ENCODE measurements at places on chromosomes 4 and X.
A peak's percentile ranks its signal among the peaks of the same experiment; 100 is the strongest.

DNA sequence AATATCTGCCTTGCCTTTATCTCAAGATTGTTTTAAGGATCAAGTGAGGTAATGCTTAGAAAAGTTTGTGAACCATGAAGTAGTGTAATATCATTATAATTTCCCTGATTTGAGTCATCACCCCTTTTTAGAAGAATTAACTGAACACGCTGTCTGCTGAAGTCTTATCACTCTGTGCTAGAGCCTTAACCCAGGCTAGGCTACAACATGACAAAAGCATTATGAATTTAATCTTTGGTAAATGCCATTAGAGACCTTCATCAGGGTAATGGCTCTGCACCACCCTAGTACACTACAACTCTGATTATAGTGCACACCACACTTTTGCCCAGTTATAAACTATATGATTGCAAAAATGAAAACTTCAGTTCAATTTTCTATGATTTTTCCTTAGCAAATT, 118.3 kb downstream of the ADGRL3 start:
- H3K4me3 ChIP-seq = no peak overlapping the region
- no peaks in the 10 kb centered on the region for H3K4me1 ChIP-seq
- no peaks in the 10 kb centered on the region for H3K27me3 ChIP-seq
- no peak overlapping the region for H3K27ac ChIP-seq
- DNase-seq = no peak
- no peaks in the 10 kb centered on the region for H3K36me3 ChIP-seq

DNA sequence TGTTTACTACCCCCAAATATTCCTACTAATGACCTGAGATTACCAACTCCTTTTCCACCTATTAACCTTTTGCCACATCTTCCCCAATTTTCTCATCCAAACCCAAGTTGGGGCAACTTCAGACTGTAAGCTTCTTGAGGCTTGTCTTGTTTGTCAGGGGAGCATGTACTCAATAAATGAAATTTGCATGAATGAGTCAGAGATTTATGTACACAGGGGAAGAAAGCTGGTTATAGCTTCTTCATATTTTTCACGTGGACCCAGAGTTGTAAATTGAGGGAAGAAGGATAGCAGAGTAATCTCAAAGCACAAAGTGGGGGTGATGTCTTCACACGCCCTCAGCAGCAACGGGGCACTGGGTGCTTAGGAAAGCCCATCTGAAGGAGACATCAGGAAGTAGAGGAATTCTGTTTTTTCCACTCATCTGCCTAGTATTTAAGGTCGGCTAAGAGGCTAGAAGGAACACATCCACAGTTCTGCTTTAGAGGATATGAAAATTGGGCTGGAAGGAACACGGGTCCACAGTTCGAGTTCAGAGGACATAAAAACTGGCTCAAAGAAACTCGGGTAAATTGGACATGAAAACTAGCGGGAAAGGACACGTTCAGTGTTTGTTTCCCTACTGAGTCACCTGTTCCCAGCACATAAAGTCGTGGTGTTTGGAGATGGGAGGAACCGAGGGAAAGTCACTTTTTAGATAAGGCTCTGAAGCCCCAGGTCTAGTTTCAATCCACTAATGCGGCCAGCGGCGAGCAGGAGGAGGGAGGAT, 696 bp upstream of the CA5B start:
- H3K4me1 ChIP-seq = peaks cover 21% of the 10 kb centered on the region
- peaks cover 7% of the 10 kb centered on the region for H3K36me3 ChIP-seq
- no peaks in the 10 kb centered on the region for H3K27me3 ChIP-seq
- peak overlapping the region; percentile 76 for H3K27ac ChIP-seq
- peak overlapping the region; percentile 90 for H3K4me3 ChIP-seq

DNA sequence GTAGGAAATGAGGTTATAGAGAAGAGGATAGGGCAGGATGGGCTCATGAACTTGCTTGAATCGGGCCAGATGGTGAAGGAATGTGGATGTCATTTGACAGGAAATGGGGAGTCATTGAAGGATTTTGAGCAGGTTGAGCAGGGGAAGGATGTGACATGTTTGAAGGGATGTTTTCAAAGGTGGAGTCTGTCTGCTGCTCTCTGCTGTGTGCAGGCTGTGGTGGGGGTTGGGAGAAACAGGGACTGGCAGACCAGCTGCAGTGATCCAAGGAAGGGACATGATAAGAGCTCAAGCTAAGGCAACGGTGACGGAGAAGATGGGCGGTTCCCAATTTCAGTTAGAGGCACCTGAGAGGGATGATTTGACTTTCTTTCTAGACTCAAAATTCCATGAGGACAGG, 14.0 kb upstream of the XPNPEP2 start:
- H3K27ac ChIP-seq = no peak overlapping the region
- DNase-seq = no peak
- H3K27me3 ChIP-seq = no peaks in the 10 kb centered on the region
- no peaks in the 10 kb centered on the region for H3K36me3 ChIP-seq

- H3K27me3 ChIP-seq = no peaks in the 10 kb centered on the region
- H3K4me3 ChIP-seq = no peak overlapping the region
- no peaks in the 10 kb centered on the region for H3K4me1 ChIP-seq
- H3K27ac ChIP-seq = no peak overlapping the region
Observed at GRCh38 chr4:186414390-186414789, 141.0 kb downstream of the MTNR1A start.

- peaks cover 52% of the 10 kb centered on the region for H3K4me1 ChIP-seq
- peak overlapping the region; percentile 56 for H3K27ac ChIP-seq
- peak overlapping the region; percentile 10 for H3K4me3 ChIP-seq
- DNase-seq = no peak
Observed at GRCh38 chrX:19795307-19795706, 92.1 kb downstream of the SH3KBP1 start.

DNA sequence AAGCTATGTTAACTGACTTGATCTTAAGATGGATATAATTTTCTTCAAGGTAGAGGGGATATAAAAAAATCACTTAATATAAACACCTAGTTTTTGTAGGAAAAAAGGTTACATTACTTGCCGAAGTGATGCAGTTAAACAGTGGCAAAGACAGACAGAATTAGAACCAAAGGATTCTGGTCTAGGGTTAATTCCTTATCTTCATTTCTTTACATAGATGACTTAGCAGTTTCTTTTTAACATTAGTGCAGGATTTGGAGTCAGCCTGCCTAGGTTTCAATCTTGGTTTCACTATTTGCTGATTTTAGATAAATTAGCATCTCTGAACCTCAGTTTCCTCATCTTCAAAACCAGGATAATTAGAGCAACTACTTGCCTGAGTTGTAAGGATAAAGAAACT, 14.3 kb downstream of the ZAR1 start:
- no peak overlapping the region for H3K27ac ChIP-seq
- H3K36me3 ChIP-seq = peaks cover 48% of the 10 kb centered on the region
- no peaks in the 10 kb centered on the region for H3K27me3 ChIP-seq

DNA sequence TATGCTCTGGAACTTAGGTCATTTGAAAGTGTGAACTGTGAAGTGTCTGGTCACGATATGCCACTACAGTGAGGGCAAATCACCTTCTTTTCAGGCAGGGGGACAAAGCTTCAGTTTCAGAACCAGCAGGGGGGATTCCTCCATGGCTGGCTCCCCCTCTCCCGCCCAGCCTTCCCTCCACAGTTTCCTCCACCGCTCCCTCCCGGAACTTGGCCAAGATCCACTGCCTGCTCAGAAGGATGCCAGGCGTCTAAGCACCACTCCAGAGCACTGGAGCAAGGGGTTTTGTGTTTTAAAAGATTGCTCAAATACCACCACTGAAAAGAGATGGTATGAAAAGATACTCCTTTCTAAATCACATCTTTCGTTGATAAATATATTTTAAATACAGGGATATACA, 126.9 kb downstream of the ELOVL6 start:
- no peak for DNase-seq
- no peak overlapping the region for H3K27ac ChIP-seq
- no peak overlapping the region for H3K4me3 ChIP-seq
- H3K36me3 ChIP-seq = peaks cover 11% of the 10 kb centered on the region
- no peaks in the 10 kb centered on the region for H3K27me3 ChIP-seq
- H3K4me1 ChIP-seq = peaks cover 6% of the 10 kb centered on the region

GRCh38 chrX:111868726-111869638, 7.0 kb upstream of the TRPC5OS start:
- no peak for DNase-seq
- H3K27ac ChIP-seq = no peak overlapping the region
- no peak overlapping the region for H3K4me3 ChIP-seq
- no peaks in the 10 kb centered on the region for H3K27me3 ChIP-seq

GRCh38 chr4:81722290-81722851, 250.7 kb upstream of the RASGEF1B start:
- peaks cover 9% of the 10 kb centered on the region for H3K4me1 ChIP-seq
- H3K27me3 ChIP-seq = peaks cover 5% of the 10 kb centered on the region
- DNase-seq = no peak
- H3K4me3 ChIP-seq = no peak overlapping the region
- no peak overlapping the region for H3K27ac ChIP-seq

GRCh38 chr4:8202108-8203051, 3.3 kb downstream of the SH3TC1 start:
- no peak overlapping the region for H3K4me3 ChIP-seq
- peaks cover 2% of the 10 kb centered on the region for H3K36me3 ChIP-seq
- peaks cover 35% of the 10 kb centered on the region for H3K4me1 ChIP-seq
- H3K27me3 ChIP-seq = no peaks in the 10 kb centered on the region
- H3K27ac ChIP-seq = no peak overlapping the region
- no peak for DNase-seq

DNA sequence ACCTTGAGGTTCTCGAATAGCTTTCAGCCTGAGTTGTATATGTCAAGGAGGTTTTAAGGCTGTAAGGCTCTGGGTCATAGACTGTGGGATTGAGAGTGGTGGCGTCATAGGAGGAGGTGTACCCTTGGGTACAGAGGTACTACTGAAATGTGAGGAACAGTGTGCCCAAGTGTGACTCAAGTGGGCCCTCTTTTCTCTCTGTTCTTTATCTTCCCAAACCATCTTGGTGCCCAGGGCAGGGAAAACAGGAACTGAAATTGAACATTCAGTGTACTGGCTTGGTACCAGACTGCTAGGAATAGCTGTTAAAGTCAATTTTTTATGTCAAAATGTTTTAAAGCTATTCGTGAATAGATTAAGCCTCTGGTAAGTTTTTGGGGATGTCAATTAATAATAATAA, 136.2 kb upstream of the RPS6KA3 start:
- no peak overlapping the region for H3K27ac ChIP-seq
- no peaks in the 10 kb centered on the region for H3K27me3 ChIP-seq
- no peak overlapping the region for H3K4me3 ChIP-seq
- H3K36me3 ChIP-seq = no peaks in the 10 kb centered on the region

DNA sequence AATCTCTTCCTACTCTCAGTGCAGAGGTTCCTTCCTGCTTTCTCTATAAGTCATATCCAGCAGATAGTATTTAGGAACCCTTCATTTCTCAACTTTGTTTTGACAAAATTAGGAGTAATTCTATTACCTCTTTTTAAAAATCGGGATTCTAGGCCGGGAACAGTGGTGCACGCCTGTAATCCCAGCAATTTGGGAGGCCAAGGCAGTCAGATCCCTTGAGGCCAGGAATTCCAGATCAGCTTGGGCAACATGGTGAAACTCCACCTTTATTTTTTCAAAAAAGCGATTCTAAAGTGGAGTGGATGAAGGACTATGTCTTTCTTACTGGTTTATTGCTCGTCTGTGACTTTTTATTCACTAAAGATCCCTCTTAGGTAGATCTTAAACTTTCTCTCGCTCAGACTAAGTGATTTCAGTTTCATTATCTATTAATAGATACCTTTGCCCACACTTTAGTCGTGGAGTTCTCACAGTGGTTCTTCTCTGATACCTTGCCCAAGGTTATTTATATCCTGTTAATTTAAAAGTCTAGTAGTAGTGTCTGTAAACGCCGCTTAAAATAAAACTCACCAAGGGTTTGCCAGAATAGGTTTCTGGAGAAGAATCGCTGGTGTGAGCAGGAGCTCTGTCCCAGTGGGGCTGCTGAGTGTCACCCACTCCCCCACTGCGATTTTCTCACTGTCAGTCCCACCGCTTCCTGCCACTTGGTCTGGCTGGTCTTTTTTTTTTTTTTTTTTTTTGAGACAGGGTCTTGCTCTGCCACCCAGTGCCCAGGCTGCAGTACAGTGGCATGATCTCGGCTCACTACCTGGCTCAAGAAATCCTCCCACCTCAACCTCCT, 27.0 kb upstream of the TMEM131L start:
- peaks cover 27% of the 10 kb centered on the region for H3K4me1 ChIP-seq
- peak overlapping the region; percentile 80 for H3K4me3 ChIP-seq
- DNase-seq = peak; percentile 76
- H3K27me3 ChIP-seq = peaks cover 3% of the 10 kb centered on the region

Data from activated CD4-positive, alpha-beta T cell treated with anti-CD3 and anti-CD28 coated beads, Interleukin-2, amount 10 ng/mL, durations not matched to agents 24 days and 14 days (primary cell).